ENCODE measurements at places on chromosomes 4 and X. TPM values are rescaled to one million over a fixed set of nuclear protein-coding genes. Genes with fewer than 3 reads are reported as not detected.
A peak's percentile ranks its signal among the peaks of the same experiment; 100 is the strongest.

SASH3 gene
- total RNA-seq = not detected

IL1RAPL1 gene
- 0.12 TPM for total RNA-seq

PPBP gene
- not detected for total RNA-seq

SPANXN4 gene
- not detected for total RNA-seq

GAGE12F gene
- total RNA-seq = not detected

GRCh38 chrX:132433551-132433950, 55.3 kb downstream of the MBNL3 start:
- DNase-seq = no peak

- peak; percentile 55 for DNase-seq
Observed at GRCh38 chr4:150960818-150961217, 54.3 kb downstream of the LRBA start.

- no peak for DNase-seq
Observed at GRCh38 chr4:41989994-41990364, 351 bp upstream of the SLC30A9 start.

DNA sequence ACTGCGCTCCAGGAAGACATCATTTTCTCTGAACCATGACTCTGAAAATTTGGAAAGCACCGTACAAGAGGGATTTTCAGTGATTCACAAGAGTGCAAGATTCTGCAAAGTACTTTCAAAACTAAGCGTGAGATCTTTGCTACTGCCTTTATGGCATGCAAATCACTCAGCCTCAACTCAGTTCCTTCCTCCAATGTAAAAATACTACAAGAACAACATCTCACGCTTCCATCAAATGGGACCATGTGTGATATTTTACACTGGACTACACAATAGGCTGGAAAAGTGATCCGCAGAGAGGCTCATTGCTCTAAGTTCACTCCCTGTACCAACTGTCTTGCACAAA, 674 bp upstream of the IL15 start:
- DNase-seq = no peak

GRCh38 chr4:158131027-158131426, 41.8 kb downstream of the GASK1B start:
- DNase-seq = no peak

DNA sequence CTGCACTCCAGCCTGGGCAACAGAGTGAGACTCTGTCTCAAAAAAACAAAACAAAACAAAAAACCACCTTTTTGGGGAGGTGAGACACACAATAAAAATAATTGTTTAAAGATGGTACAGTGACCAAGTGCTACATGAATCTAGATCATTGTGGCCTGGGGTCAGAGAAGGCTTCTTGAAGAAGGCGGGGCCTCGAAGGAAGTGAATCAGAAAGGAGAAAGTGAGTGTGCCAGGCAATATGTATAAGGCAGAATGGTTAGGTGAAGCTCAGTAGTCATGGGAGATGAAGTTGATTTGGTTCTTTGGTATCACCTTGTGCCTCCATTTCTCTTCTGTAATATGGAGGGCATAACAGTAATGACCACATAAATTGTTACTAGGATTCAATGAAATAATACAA, 58.9 kb downstream of the DOCK11 start:
- peak; percentile 20 for DNase-seq

GRCh38 chr4:27721193-27721592, 860.6 kb downstream of the STIM2 start:
- no peak for DNase-seq

- DNase-seq = peak; percentile 82
Observed at GRCh38 chr4:7978489-7978888, 38.8 kb upstream of the AFAP1 start.

DNA sequence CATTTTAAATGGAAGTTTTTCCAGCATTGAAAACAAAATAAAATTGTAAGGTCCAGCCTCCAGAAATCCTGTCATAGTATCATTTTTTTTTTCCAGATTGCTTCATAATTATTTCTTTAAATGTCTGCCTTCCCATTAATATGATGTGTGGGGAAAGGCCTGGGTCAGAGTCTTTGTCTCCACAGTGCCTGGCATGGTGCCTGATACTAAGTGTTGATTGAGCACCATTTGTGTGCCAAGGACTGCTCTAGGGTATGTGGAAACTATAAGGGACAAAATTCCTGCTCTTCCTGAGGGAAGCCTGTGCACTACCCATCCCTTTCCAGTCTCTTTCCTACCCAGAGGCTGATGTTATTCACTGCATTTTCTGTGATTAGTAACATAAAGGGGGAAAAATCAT, 53.1 kb upstream of the BEND4 start:
- no peak for DNase-seq

DNA sequence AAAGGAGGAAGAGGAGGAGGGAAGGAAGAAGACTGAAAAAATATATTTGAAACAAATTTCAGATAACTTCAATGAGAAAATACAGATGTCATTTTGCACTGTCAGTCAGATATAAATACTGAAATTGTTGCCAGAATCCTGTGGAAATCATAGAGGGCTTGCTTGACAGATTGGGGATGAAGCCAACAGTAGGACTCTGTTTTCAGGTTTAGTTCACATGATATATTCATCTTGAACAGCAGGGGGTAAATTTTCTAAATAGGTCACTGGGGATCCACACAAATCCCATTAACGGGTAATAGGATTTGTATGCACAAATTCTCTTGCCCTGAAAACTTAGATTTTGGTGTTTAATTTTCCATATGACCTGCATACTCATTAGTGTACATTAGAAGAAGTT, 103.3 kb upstream of the PCDH18 start:
- no peak for DNase-seq

GRCh38 chrX:58044130-58044529, 133.9 kb upstream of the ZXDA start:
- no peak for DNase-seq
